ENCODE measurements at places on chromosomes 5 and 9.

DNA sequence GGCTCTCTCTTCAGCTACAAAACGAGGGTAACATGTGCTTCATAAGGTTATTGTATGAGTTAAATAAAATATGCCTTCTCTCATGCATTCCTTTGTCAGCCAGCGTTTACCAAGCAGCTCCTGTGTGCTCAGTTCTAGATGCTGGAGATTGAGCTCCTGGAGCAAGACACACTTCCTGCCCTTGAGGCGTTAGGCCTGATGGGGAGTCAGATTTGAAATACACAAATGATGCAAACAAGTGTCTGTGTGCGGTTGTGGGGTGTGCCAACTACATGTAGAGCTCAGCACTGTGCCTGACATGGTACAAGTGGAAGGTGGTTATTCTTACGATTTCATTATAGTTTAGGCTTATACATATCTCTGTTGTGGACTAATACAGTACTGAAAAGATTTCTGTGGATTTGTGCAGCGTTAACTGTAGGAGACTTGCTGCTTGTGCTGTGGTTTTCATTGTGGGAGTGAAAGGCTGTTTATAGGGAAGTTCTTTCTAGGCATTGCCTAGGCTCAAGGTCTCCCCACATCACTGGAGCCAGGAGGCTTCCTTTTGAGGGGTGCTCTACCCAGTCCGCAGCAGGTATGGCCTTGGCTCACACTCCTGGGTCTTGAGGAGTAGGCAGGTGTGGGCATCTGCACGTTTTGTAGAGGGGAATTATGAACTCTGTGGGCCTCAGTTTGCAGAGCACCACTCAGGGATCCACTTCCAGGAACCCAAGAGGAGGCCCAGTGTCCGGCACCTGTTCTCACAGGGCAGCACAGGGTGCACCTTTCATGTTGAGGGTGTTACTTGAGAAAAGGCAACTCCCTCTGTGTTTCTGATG lies 39.8 kb upstream of the ANGPTL2 start:
- no peak for DNase-seq

- no peak for DNase-seq
Measured at GRCh38 chr9:75238311-75238976, 150.1 kb downstream of the OSTF1 start.

DNA sequence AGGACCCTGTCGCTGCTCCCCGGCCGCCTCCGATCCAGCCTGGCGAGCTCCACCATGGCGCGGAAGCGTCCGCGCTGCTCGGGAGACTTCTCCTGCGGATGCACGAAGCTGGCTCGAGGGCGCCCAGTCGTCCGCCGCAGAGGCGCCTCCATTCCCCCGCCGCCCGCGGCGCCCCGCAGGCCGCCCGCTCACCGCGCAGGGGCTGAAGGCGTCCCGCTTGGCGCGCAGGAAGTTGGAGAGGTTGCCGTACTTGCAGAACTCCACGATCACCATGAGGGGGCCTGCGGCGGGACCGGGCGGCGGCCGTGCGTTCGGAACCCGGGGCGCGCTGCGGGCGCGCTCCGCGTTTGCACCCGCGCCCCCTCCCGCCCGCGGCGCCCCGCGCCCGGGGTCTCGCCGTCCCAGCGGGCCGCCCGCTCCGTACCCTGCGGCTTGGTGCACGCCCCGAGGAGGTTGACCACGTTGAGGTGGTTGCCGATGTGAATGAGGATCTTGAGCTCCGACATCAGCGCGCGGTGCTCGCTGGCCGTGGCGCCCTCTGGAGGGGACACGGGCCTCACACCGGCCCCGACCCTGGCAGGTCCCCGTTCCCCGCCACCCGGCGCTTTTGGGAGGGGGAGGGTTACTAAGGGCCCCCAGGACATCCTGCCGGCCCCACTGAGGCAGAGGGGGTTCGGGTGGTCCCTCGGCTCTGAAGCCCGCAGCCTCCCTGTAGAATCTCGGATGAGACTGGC lies 27.7 kb upstream of the SCGB3A1 start:
- peak; percentile 20 for DNase-seq

- no peak for DNase-seq
Measured at GRCh38 chr5:155792873-155793272, 534.1 kb upstream of the SGCD start.

- DNase-seq = no peak
Measured at GRCh38 chr5:107389130-107389774, 281.5 kb downstream of the EFNA5 start.

- no peak for DNase-seq
Measured at GRCh38 chr9:82810915-82811314, 252.0 kb downstream of the RASEF start.

DNA sequence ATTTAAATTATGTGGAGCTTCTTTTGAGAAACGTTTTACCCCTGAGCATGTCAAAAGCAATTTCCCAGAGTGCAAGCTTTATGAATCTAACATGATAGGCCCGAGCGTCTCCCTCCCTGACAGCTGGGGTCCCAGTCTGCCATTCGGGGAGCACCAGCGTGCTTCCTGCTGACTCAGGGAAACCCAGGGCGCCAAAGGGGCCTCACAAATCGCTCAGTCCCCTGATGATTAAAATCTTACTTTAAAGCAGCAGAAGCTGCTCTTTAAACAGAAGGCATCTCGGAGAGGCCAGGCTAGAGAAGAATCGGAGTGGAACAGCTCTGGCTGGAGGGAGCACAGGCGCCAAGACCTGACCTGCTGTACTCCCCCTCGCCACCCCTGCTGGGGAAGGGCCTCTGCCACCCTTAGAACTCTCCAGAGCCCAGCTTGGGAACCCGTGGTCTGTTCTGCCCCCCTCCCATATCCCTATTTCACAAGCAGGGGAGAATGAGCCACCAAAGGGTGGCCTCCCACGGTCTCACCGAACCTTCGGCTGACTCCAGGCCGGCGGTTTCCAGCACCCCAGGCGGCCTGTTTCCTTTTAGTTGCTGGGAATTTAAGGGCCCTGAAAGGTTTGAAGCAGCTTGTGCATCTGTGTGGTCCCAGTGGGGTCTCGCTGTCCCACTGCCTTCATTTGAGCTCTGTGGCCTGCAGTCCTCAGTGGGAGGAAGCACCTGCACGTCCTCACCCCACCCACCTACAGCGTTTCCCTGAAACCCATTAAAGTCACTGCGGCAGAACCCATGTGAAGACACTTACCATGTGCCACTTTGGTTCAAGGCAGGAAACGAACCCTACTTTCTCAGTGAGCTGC lies 147.6 kb downstream of the COL23A1 start:
- DNase-seq = no peak
